OCI-M1 (cell line): ENCODE measurements at places on chromosomes 5 and 9.

DNA sequence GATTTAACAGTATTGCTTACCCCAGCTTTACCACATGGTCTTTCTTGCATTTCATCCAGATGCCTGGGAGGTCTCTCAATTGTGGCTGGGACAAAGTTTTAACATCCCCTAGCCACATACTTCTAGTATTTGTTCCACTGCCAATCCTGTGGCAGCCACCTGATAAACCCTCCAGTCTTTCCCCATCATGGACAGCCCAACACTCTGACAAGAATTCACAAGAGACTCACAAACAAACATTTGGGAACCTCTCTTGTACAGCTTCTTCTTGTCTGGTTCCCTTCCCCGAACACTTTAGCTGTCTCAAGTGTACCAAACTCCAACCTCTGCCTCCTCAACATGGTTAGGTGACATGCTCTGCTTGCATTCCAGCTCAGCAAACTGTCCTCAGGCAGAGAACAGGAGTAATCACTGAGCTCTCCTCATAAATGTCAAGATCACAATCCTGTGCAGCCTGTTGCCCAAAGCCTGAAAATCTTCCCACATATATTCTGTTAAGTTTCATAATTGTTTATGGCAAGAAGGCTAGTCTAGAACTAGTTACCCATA lies 59.7 kb downstream of the STRBP start:
- no peak for DNase-seq

- no peak for DNase-seq
Measured at GRCh38 chr9:133453651-133454050, 6.1 kb upstream of the CACFD1 start.

DNA sequence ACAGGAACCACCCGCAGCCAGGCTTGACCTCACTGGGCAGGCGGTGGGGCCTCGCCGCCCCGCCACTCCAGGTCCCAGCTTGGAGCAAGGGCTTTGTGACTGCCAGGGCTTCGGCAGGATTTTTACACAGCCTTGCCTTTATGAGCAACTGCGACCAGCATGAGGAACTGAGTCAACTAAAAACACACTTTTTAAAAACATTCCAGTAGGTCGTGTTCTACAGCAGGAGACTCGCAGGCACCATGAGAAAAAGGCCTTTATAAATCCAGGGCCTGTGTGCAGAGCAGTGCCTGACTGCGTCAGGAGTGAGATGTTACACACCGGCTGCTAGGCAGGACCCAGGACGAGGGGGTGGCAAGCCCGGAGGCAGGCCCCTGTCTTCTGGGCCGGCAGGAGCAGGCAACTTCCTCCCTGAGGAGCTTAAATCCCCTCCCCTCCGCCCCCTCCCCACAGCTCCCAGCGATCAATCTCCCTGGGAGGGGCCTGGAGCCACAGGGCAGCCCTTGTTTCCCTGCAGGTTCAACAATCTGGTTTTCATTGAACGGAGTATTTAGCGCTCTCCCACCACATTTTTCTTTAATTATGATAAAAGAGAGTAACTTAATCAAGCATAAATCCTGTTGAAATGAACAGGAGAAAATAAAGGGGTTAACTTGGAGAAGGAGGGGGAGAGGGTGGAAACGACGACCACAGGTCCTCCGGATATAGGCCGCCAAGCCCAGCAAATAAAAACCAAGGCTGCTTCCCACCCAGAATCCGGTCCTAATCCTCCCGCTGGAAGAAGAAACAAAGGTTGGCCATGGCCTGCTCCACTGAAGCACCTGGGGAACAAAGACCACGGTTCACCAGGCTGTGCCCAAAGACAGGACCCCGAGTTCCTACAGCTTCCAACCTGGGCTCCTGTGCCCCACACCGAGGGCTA lies 92.5 kb downstream of the ROR2 start:
- no peak for DNase-seq

DNA sequence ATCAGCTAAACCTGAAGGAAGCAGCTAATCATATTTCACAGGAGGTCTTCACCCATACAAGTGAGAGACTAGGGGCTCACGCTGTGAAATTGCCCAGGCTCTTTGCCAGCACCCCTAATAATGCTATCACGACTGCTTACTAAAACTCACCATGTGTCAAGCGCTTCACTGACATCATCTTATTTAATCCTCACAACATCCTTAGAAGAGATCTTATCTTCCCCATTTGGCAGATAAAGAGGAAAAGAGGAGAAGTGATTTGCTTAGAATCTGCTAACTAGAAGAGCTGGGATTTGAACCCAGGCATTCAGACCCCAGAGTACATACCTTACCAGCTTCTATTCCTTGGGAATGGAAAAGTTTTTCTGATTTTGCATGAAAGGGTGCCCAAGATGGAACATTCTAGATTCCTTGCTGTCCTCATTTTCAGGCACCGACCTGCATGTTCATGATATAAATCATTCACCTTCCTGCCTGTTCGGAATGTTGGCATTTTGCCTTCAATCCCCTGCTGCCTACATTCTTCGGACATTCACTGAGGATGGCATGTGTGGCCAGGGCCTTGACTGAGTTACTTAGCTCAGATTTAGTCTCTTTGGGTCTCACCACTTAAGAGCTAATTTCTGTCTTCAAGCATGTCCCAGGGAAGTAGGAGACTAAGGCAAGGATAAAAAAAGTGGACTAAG lies 88.1 kb downstream of the SH3TC2 start:
- DNase-seq: no peak

DNA sequence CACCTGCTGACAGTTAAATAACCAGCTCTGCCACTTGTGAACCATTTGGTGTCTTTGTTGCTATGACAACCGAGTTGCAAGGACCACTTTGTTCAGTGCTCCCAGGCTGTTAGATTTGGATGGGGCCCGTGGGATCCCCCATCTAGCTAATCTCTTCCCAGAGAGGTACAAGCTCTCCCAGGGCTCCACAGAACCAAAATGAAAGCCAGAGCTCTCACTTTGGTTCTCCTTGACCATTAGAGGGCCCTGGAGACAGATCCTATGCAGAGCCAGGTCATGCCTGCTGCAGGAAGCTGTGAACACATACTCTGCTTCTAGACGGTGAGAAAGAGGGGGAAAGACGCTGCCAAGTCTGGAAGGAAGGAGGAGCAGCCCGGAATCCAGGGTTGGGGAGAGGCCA lies 224.6 kb downstream of the GABBR2 start:
- no peak for DNase-seq

DNA sequence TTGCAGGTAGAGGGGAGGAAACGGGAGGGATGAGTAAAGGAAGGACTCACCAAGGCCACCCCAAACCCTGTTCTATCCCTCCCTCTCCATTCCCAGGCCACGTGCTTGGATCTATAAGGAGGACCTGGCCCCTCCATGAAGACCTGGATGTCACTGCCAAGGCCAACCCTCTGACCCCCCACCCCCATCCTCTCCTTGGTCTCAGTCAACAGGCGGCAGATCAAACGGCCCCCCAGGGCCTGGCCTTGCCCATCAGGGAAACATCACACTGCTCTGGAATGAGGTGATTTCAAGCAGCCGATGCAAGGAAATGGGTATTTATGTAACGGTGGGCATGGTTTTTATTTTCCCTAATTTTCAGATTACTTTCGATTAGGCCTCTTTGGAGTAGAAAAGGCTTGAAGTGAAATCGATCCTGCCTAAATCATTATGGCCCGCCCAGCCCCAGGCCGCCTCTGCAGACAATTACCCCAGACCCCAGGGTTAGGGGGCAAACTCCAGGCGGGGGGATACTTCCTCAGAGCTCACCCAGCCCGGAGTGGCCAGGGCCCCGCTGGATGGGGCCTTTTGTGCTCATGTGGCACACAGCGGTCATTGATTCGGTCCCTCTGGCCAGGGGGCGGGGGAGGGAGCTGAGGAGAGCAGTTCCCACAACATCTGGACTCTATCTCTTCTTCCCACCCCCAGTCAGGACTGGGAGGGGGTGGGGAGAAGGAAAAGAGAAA lies 125.3 kb downstream of the PHF2 start:
- no peak for DNase-seq
